Osteocyte (in vitro differentiated cells): ENCODE measurements at places on chromosomes 5 and 9. TPM values are rescaled to one million over a fixed set of nuclear protein-coding genes. Genes with fewer than 3 reads are reported as not detected.

Gene AQP3
- total RNA-seq, result 0.86 and 1.1 TPM in 2 replicates

Gene FBP2
- total RNA-seq, result not detected in 2 replicates

Gene PTGDS
- total RNA-seq, result 123 and 129 TPM in 2 replicates

- no peak for DNase-seq
Measured at GRCh38 chr9:20331095-20331685, 291.1 kb downstream of the MLLT3 start.

GRCh38 chr5:150112201-150113046 lies 26.1 kb upstream of the CSF1R start:
- DNase-seq, result peak; percentile 91

GRCh38 chr9:133333566-133333965 lies 2.4 kb downstream of the SURF6 start:
- DNase-seq, result no peak

GRCh38 chr5:87079219-87079618 lies 188.5 kb upstream of the RASA1 start:
- DNase-seq, result no peak

DNA sequence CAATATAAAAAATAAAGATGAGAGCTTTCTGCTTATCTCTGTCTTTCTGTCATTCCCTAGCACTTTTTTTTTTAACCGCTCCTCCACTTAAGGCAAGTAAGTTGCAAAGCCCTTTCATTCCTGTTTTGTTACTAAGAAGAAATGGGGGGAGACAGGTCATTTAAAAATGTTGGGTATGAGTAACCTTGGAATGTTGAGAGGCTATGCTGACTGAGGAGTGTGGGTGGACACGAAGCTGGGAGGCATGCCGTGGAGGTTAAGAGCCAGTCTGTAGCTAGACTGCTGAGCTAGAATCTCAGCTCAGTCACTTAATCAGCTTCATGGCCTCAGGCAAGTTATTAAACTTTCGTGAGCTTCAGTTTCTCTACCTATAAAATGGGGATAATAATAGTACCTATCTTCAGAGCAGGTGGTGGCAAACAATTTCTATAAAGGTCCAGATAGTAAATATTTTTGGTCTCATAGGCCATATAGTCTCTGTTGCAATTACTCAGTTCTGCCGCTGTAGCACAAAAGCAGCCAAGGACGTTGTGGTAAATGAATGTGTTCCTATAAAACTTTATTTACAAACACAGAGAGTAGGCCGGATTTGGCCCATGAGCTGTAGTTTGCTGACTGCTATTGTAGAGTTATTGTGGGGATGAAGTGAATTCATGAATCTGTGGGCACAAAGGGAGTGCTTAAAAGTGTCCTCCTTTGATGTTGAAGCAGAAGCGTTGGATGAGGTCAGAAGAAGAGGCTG lies 220.0 kb downstream of the GABBR2 start:
- no peak for DNase-seq

GRCh38 chr5:122170620-122171019 lies 41.3 kb downstream of the ZNF474 start:
- no peak for DNase-seq

GRCh38 chr9:97365634-97366033 lies 46.3 kb upstream of the TDRD7 start:
- DNase-seq, result no peak

- DNase-seq, result no peak
Measured at GRCh38 chr9:33903157-33903780, 86.3 kb downstream of the UBE2R2 start.

DNA sequence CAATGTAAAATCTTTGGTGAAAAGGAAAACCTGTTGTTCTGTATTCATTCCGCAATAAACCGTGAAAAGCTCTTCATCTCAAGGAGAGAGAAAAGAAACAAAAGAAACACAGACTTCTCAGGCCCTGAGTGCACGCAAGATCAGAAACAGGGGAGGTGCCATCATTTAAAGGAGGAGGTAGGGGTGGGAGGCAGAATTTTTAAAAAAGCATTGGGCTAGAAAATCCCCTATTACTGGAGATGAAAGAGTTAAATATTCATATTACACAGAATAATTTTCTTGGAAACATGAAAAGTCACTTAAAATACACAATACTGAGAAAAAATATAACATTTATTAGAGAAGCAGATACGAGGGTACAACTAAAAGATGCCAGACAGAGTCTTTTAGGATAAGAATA lies 56.3 kb downstream of the USP20 start:
- DNase-seq, result no peak

GRCh38 chr5:96931605-96932004 lies 4.3 kb upstream of the LNPEP start:
- no peak for DNase-seq
